OCI-LY7 (cell line): ENCODE measurements at places on chromosomes 7 and 10.
A peak's percentile ranks its signal among the peaks of the same experiment; 100 is the strongest.

- DNase-seq, result no peak
These were observed 65.2 kb downstream of the KLHDC10 start for GRCh38 chr7:130135208-130136205.

DNA sequence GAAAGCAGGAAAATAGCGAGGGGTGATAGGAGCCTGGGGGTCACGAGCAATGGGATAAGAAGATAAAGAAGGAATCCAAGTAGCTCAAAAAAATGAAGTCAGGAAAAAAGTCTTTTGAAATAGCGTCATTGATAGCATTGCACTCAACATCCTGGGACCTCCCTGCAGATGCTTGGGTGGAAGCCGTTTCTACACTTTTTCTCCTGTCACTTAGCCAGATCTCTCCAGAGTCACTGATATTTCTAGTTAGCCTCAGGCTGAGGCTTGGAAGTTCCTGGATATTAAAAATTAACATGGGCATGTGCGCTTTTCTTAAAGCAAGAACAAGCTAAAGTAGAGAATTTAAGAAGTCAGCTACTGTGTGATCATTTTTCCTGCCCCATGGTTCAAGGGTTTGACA is 39.5 kb upstream of the CHST15 start:
- no peak for DNase-seq

GRCh38 chr7:102284891-102285539 is 1.7 kb upstream of the SH2B2 start:
- peak; percentile 44 for DNase-seq

DNA sequence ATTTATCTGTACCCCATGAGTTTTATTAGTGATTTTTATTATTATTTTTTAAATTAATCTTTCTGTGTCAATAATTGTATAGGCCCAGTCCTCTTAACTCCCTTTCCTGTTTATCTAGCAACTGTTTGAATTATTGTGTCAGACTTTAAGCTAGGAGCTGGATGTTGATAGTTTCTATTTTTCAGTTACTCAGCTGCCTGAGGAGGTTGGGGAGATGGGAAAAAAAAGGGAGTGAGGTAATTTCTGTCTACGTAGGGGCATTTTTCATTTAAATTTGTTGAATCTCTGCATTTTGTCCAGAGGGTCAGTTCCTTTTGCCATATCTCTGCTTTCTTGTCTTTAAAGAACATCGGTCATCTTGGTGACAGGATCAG is 5.0 kb upstream of the ZNF518A start:
- no peak for DNase-seq

- no peak for DNase-seq
These were observed 8.4 kb downstream of the CPA2 start for GRCh38 chr7:130274983-130275591.

DNA sequence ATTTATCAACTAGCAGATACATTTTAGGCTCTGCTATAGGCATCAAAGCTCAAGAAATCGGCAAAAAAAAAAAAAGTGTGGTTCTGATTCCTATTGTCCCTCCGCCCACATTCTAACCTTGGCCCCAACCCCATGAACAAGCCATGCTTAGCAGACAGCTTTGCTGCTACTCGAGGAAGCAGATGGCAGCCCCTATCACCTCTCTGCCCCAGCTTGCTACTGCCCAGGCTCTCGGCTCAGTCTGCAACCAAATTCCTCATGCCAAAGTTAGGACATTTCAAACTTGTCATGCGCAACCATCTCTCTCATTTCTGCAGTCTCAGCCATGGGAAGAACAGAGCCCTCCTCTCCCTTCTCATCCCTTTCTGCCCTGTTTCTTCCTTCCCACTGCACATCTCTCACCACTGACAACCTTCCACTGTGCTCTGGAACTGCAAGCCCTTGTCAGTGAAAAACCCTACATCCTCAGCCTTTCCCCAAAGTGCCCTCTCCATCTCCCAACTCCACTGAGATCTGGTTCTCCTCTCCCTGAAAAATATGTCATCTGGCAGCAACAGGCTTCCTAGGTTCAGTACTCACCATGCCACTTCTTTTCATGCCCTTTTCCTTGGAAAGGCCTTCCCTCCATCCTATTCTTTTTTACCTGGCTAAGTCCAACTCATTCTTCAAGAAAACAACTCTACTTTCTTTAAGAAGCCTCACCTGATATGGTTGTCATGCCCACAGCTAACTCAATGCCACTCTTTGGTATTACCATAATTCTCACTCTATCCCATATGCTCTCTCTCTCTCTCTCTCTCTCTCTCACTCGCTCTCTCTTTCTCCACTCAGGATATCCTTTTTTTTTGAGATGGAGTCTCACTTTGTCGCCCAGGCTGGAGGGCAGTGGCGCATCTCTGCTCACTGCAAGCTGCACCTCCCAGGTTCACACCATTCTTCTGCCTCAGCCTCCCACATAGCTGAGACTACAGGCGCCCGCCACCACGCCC is 60.1 kb upstream of the FHIP2A start:
- no peak for DNase-seq

DNA sequence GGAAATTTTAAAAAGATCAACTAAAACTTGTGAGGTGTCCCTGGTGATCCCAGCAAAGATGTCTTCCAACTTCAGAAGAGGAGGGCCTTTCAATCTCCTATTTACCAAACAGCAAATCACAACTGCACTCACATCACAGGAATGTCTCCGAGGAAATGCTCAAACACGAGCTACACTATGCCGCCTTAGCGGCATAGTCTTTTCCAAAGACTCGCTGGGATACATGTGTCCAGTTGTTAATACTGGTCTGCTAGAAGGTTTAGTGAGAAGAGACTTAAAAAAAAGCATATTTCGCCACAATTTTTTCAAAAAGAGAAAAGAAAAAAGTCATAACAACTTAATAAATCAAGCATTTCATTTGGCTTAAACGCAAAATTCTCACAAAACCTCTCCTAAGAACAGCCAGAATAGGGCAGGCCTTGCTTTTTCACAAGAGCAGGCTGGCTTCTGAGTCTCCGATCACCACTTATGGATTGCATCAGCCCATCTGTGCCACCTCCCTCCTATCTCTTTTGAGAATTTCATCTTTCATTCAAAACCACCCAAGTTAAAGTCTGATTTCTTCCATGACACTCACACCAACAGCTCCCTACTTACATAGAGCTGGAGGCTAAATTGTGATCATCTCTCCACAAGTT is 66.1 kb downstream of the GNA12 start:
- DNase-seq, result no peak

- DNase-seq, result peak; percentile 20
These were observed 66.7 kb downstream of the CREB3L2 start for GRCh38 chr7:137934941-137935883.

DNA sequence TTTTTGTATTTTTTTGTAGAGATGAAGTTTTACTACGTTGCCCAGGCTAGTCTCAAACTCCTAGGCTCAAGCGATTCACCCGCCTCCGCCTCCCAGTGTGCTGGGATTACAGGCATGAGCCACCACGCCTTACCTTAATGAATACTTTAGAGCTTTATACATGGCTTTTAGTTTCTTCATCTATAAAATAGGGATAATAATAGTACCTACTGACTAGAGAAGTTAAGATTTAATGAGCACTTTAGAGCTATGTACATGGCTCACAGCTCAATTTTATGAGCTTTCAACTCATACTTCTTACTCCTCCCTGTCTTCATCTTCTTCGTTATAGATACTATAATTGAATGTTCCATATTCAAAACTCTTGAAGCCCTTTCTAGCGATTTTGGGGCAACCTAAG is 229.7 kb upstream of the KAT6B start:
- DNase-seq, result no peak
